Right atrium auricular region (tissue), 2 donors: ENCODE measurements at places on chromosomes 12 and 14.

GRCh38 chr12:59708064-59708463 is 112.2 kb downstream of the SLC16A7 start:
- DNase-seq = no peak

DNA sequence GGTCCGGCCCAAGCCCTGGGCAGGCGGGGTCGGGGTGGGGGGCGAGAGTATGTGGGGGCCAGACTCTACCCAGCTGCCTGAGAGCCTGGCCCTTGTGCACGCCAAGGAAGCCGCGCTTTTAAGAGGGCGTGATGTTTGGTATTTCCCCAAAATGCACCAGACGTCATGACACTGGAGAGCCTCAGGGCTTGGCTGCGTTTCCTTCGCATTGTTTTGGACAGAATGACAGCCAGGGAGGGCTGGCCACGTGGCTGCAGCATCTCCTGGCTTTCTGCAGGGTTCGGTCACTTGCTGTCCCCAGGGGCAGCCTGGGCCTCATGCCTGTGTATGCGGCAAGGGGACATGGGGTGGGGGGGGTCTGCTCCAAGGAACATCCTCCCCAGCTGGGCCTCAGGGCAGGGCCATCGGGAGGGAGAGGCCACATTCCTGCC is 16.1 kb upstream of the NUDT14 start:
- DNase-seq = peak; percentile 71

- DNase-seq = no peak
Observed at GRCh38 chr14:100696590-100696989, 30.1 kb upstream of the DLK1 start.

DNA sequence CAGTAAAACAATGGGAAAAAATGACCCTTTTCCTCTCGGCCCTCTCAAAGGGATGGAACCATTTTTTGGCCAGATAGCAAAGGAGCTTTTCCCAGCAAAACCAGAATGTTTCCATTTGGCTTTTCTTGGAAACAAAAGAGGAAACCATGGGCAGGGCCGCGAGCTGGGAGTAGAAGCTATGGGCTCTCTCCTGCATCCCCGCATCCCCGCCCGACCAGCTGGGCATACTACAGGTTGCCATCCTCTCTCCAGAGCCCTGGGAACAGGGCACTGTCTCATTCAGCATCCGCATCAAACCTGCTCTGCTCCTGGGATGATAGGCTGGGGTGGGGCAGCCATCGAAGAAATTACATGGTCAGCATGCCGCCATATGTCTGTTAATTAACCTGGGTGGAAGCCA is 20.9 kb downstream of the CD9 start:
- no peak for DNase-seq

GRCh38 chr12:31201382-31201781 is 124.6 kb downstream of the SINHCAF start:
- DNase-seq = no peak

- DNase-seq = no peak
Observed at GRCh38 chr12:122090759-122091515, 12.4 kb downstream of the MLXIP start.

- DNase-seq = no peak
Observed at GRCh38 chr14:76922584-76922983, 96.4 kb downstream of the LRRC74A start.

DNA sequence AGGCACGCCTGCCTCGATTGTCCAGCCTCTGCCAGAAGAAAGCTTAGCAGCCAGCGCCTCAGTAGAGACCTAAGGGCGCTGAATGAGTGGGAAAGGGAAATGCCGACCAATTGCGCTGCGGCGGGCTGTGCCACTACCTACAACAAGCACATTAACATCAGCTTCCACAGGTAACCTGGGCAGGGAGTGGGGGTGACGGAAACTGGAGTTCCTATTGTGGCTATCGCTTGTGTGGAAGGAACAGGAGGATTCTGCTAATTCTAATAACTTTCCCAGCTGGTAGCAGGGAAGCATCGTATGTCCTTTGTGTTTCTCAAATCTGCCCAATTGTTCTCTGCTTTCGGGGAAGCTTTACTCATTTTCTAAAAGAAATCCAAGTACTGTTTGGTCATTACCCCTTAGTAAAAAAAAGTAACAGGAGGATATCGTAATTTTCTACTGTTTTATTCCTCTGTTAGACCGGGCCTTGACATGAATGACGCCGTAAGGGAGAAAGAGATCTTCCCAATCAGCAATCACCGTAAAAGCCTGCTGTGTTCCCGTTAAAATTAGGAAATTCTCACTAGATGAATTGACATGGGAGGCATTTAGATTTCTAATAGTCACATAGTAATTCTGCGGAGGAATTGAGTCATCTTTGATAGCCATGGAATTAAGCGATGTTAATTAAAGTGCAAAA is 449 bp downstream of the THAP2 start:
- DNase-seq = no peak

DNA sequence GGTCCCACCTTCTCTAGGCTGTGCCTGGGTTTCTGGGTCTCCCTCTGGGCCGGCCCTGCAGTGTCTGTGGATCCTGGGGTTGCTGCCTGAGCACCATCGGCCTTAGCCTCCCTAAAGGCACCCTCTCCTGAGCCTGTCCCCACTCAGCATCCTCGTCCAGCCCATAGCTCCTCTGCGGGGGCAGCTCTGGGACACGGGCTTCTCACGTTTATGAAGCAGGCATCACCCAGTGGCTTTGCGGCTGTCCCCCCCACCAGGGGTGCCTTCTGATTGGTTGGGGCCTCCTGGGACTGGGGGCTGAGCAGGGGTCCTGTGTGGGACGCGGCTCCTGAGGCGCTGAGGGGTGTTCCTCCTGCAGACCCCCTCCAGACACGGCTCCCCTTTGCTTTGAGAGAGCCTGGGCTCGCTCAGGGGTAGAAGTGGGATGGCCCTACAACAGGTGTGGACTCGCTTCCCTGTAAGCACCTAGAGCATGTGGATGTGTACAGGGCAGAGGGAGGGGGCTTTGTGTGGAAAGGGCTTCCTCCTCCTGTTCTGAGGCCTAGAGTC is 10.7 kb downstream of the ULK1 start:
- DNase-seq = no peak

- DNase-seq = no peak
Observed at GRCh38 chr12:130083734-130084133, 78.5 kb upstream of the FZD10 start.

DNA sequence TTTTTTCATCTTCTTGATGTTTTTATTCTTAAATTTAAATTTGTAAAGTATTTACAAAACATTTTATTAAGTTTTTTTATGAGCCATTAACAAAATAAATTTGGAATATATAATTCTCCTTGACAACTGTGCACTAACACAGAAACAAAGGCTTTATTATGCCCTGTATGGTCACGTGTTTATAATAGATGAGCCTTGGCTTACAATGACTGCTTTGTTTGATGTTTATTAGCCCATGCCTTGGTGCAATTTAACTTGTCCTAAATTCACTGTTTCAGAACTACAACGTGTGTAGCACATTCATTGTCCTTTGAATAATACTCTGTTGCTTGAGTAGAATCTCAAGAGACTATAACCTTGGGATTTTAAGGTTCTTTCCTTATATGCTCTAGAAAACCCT is 59.8 kb downstream of the CNTN1 start:
- DNase-seq = no peak

DNA sequence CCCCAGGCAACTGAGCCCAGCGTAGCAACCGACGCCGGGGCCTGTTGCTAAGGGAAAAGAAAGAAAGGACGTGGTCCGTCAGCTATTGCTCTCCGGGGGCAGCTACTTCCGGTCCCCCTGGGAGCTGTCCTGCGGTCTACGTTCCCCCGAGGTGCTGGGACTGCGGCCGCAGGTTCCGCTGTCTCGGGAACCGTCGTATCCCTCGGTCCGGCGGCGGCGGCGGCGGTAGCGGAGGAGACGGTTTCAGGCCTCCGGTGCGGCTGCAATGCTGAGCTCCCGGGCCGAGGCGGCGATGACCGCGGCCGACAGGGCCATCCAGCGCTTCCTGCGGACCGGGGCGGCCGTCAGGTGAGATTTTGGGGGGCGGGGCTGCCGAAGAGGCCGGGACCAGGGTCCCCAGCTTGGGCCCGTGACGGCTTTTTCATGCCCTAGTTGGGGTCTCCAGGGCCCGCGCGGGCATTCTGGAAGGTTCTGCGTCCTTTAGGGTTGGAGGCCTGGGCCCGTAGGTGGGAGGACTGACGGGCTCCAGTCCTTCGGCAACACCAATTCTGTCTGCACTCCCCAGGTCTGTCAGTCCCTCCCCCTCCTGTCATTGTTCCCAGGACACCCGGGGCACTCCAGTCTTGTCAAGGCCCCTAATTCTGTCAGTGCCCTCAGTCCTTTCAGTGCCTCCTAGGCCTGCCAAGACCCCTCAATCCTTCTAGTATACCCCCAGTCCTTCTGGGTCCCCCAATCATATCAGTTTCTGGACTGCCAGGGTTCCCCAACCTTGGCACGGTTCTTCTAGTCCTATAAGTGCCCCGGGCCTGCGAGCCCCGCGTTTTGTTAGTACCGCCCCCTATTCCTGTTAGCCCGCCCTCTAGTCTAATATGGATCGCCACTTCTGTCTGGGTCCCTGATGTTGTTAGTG is at the start of gene USP30:
USP30 (plus strand) TSS at position 163 of the 910 bp plus-strand sequence; CDS start at position 266, 103 bp downstream.
- DNase-seq = peak; percentile 87

DNA sequence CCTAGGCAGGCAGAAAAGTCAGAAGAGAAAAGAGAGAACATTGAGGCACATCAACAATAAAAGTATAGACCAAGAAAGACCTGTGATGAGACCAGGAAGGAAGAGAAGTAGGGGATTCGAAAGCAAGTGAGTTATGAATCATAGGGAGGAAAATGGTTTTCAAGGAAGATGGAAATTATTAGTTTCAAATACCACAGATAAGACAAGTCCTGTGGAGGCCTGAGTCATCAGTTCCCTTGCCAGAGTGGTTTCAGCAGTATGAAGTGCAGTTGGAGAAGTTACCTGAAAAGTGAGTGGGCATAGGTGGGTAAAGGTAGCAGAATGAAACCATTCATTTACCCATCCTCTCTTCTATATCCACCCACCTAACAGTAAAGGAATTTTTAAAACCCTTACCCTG is 25.2 kb upstream of the TSPAN8 start:
- DNase-seq = no peak

DNA sequence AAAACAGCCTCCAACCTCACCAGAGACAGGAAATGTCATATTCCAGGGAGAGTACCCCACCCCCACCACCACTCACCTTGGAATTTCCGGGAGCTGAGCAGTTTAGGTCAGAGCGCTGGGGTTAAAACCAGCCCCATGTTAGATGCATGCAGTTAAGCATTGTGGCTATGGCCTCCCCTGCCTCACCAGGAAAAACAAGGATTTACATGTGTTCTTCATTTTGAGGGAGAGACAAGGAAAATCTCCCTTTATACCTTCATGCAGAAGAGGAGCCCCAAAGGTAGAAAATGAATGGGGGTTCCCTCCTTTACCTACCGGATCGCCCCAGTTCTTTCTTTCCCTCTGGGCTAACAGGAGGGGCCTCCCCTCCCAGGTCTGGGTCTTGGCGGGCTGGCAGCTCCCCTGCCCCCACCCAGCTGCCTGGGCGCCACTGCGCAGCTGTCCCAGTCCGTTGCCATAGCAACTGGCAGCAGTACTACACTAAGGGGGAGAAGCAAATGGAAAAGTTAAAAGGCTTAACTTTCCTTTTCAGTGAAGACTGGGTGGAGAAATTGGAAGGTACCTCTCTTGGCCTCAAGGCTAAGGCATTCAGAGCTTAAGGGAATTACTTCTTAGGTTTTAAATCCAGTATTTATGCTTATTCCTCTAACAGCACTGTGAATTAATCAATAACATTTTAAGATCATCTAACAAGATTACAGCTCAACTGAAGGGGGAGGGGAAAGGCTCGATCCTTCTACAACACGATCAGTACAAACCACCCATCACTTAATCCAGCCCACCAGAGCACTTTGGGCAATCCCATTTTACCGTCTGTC is 20.5 kb downstream of the CBX5 start:
- peak; percentile 72 for DNase-seq

DNA sequence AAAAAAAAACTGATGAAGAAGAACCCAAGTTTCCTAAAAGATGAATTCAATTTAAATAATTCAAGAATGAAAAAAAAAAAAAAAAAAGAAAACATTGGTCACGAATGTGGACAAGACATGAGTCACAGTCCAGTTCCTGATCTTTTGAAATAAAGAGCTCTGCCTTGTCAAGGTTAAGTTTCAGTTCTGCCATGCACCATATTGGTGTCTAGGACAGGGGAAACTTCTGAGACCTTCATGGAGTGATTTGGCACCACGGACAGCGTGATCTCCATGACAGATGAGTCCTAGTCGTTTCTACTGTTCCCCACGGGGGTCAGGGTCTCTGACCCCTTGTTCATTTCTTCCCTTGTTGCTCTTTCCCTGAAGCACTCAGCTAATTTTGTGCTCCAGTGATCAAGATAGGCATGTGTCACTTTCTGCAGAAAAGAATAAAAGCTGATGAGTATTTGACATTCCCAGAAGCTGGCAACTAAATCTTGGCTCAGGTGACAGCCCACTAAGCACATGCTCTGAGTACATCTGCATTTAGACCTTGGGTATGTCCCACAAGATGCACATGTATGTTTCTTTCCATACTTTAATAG is 1159.7 kb downstream of the BCL11B start:
- DNase-seq = no peak

GRCh38 chr14:28307506-28307905 is 459.1 kb upstream of the FOXG1 start:
- DNase-seq = no peak

- DNase-seq = no peak
Observed at GRCh38 chr14:102777711-102778337, 575 bp downstream of the TRAF3 start.
